Activated naive CD4-positive, alpha-beta T cell treated with anti-CD3 and anti-CD28 coated beads, Interleukin-2, amount 50 U/mL, for 16 hours (primary cell): ENCODE measurements at places on chromosomes 3 and 15.

GRCh38 chr3:4432259-4432658 lies 34.8 kb downstream of the SUMF1 start:
- no peak for DNase-seq

DNA sequence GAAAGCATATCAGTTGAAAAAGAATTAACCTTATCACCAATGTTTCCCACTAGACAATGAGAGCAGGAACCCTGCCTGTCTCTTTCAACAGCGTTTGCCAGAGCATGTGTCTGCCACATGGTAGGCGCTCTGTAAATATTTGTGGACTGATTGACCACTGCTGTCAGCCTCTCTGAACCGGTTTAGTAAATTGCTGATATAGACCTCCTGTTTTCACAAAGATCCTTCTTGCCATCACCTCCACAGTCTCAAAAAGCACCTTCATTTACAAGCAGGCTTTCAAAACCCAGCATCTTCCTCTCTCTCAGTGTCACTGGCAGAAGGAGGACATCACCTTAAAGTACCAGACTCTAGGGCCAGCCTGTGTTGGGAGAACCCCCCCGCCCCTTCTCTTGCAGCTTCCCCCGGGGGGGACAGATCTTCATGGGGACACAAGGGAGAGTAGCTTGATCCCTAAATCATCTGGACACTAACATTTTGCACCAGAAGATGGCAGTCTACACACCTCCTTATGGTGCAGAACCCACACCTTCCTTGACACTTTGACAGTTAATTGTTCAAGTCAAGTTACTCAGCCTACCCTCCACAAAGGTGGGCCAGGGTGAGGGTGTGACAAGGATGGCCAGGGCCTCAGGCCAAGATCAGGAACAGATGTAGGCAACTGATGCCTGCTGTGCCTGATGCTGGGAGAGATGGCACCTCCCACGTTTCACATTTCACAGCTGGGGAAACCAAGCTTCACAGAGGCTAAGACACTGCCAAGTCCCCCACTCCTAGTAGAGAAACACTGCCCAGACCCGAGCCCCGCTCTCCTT lies 37.8 kb upstream of the USP3 start:
- peak; percentile 26 for DNase-seq

- no peak for DNase-seq
Observed at GRCh38 chr3:38724392-38724736, 74.9 kb upstream of the SCN5A start.

GRCh38 chr3:39282057-39282456 lies 2.2 kb upstream of the CX3CR1 start:
- no peak for DNase-seq

- DNase-seq = peak; percentile 47
Observed at GRCh38 chr3:69200384-69201068, 78.1 kb upstream of the LMOD3 start.
